ENCODE measurements at places on chromosomes 12 and 14. TPM values are rescaled to one million over a fixed set of nuclear protein-coding genes. Genes with fewer than 3 reads are reported as not detected.

The ACSM4 gene
- not detected for polyA plus RNA-seq

GRCh38 chr12:132422040-132422380, 67.9 kb upstream of the FBRSL1 start:
- no peak for DNase-seq

DNA sequence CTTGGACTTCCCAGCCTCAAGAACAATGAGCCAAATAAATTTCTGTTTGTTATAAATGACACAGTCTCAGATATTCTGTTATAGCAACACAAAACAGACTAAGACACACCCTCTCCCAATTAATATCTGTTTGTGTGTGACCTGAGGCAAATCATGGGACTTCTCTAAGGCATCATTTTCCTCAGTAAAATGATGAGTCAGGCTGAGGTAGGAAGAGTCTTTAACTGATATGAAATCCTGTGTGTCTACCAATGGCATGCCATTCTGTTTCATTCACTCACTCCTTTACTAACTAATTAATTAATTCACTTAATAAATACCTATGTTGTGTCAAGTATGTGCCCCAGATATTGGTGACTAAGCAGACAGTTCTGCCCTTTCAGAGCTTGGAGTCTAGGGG, 258.4 kb upstream of the CRY1 start:
- no peak for DNase-seq

The AQP6 gene
- polyA plus RNA-seq, result 0.57 TPM

- no peak for DNase-seq
Observed at GRCh38 chr12:121908702-121909101, 9.7 kb upstream of the CFAP251 start.

Measured in keratinocyte (primary cell).